ENCODE measurements at places on chromosomes 7 and 10.

GRCh38 chr7:157637216-157637949 lies 300.6 kb downstream of the DNAJB6 start:
- no peak for DNase-seq

DNA sequence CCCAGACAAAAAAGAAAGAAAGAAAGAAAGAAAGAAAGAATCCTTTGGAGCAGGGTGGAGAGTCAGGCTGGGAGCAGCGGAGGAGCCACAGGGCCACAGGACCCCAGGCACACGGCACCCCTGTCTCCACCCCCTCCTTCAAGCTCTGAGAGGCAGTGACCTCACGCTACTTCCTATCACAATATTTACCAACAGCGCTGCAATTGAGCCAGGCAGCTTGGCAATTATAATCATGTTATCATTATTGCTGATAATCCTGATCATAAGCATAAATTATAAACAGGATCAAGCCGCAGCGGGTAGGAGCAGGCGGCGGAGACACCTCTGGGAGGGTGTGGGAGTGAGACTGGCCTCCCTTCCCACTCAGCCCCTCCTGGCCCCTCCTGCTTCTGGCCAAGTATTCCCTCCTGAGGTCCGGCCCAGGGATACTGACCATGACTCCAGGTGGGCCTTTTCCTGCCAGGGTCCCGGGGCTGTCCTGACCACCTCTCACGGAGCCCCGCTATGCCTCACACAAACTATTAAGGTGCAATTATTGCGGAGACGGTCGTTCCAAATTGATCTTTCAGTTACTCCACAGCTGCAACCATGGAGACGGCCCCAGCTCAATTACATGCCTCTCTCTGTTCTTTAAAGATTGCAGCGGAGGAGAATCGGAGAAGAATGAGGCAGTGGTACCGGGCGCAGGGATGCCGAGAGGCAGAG lies 10.0 kb upstream of the GTF2IRD1 start:
- no peak for DNase-seq

DNA sequence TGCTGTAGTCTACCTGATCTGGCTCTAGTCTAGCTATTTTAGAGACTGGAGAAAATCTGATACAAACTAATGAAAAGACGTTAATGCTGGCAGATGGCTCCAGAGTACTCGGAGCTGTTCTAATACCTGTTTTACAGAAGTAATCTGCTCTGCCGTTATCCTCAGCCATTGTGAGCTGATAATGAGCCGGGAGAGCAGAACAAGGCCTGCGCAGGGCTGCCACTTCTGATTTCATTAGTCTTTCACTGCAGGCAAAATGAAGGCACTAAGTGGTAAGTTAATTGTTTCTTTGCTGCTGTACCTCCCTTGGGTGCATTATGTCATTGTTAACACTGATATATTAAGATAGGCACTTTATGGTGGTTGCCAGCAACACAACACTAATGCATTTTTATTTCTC lies 456.4 kb upstream of the PFKP start:
- no peak for DNase-seq

- no peak for DNase-seq
Measured at GRCh38 chr7:126370038-126370668, 882.6 kb downstream of the GRM8 start.

DNA sequence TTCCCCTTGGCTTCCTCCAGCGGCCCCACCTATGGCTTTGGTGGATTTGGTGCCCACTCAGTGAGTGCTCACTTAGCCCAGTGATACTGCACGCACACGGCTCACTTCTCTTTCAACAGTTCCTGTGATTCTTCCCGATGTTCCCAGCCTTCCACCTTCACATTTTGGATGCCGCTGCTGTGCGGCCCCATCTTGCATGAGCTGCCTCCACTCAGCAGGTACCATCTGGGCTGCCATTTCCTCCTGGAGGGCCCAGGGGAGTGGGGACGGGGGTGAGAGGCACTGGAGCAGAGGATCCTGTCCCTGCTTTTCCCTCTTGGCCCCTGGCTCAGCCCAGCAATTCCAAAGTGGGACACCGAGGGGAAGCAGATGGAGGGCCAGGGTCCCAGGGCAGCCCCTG lies 323.3 kb upstream of the ZNF32 start:
- DNase-seq: no peak

- DNase-seq: no peak
Measured at GRCh38 chr10:113754768-113755167, 3.3 kb downstream of the PLEKHS1 start.

DNA sequence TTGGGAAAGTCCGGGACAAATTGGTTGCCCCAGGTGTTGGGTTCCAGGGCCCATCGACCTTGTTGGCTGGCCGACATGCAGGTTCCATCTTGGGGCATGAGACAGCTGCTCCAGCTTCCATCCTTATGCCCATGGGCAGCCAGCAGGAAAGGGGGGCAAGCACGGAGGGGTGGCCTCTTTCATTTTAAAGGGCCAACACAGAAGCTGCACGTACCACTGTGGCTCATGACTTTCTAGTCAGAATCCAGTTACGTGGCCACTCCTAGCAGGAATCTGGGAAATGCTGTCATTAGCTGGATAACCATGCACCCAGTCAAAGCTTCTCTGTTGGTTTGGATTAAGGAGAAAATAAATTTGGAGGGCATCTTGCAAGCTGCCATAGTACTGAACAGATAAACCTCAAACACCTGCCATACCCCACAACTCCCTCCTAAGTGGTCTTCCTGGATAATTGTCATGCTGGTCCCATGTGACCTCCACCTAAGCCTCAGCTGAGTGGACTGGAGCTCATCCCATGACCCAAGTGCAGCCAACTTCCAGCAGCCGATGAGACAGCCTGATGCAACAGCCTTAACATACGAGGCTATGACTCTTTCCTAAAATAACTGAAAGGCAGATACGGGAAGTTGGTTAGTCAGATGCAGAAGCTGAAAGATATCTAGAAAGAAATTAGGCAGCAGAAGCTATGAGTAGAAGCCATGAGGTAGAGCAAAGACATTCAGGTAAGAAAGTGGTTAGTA lies 21.4 kb upstream of the GSDME start:
- peak; percentile 59 for DNase-seq

DNA sequence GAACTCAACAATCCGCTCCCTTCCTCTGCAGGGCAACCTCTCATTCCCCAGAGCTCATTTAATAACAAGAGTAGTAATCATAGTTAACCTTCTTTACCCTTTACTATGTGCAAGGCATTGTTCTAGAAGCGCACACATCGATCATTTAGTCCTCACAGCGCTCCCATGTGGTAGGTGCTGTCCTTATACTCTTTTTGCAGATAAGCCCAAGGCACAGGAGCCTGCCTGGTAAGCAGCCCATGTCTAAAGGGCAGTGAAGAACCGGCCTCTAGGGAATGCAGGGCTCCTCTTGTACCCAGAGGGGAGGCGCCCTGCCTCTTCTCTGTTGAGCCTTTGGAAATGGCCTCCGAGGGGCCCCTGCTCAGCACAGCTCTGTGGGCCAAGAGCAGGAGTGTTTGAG lies 14.3 kb downstream of the CHST3 start:
- DNase-seq: no peak

DNA sequence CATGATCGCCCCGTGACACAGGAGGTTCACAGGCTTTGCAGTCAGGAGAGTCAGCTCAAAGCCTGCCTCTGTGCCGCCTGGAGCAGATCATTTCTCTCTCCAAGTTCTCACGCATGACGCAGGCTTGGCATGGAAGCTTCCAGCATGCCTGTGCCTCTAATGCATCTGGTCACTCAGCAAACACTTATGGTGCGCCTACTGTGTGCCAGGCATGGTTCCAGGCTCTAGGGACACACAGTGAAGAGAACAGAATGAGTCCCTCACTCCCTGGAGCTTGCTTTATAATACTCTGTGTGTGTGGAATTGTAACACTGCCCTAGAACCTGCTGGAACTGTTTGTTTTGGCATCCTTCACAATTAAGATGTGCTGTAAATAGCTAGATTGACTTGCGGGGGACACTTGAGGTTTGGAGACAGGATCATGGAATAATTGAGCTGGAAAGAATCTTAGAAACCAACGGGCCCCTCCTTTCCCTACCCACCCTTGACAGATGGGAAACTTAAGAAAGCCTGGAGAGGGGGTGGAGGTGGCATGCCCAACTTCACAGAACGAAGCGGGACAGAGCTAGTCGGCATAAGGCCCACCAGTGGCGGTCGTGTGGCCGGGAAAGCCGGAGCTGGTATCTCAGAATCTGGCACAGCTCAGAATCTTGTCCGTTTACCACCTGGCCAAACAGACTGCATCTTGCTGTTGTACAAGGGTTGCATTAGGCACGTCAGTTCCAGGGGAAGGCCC lies 4.6 kb upstream of the MYH16 start:
- DNase-seq: no peak

- DNase-seq: peak; percentile 36
Measured at GRCh38 chr7:107742678-107743566, 1.0 kb upstream of the CBLL1 start.

- no peak for DNase-seq
Measured at GRCh38 chr7:20839987-20840386, 53.3 kb upstream of the SP8 start.

GRCh38 chr7:106568680-106569499 lies 92.1 kb downstream of the CCDC71L start:
- DNase-seq: no peak

DNA sequence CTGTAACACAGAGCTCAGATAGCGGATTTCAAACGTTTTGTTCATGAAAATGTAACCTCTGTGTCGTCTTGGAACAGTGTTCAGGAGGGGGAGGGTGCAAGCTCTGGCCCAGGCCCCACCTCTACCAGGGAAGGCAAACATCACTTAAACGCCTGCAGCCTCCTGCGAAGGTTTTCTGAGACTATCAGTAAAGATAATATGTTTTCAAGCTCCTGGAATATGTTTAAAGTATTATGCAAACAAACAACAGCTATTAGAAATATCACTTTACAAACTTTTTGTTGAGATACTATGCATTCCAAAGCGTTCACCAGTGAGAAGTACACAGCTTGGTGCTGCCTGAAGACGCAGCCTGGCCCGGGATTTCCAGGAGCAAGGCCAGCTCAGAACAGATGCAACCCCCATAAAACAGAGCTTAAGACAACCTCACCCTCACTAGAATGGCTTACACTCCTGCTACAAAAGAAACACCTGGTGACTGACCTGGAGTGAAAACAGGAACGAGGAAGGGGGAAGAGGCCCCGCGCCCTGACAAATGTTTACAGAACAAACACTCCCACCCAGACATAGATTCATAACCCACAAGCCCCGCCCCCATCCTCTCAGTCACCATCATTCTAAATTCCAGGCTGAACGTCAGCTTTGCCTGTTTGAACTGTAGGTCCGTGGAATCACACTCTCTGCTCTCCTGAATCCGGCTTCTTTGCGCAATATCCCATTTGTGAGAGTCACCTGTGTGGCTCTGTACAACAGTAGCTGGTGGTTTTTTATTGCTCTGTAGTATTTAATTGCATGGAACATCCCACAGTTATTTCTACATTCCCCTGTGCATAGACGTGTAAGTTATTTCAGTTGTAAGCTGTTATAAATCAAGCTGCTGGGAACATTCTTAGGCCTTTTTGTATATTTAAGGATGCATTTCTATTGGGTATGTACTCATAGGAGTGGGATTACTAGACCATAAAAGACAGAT lies 155.0 kb downstream of the PTPRN2 start:
- no peak for DNase-seq

DNA sequence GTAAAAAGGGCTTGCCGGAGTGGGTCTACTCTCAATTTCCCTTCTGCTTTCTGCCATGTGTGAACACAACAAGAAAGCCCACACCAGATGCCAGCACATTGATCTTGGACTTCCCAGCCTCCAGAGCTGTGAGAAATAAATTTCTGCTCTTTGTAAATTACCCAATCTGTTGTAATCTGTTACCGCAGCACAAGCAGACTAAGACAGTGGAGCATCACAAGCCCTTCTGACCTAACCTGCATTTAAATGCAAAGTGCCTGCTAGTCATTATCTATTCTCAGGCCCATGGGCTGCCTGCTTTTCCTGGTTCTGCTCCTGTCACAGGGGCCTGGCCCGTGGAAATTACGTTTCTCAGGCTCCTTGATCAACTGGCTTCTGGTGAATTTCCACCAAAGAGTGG lies 199.3 kb upstream of the AUTS2 start:
- DNase-seq: no peak

DNA sequence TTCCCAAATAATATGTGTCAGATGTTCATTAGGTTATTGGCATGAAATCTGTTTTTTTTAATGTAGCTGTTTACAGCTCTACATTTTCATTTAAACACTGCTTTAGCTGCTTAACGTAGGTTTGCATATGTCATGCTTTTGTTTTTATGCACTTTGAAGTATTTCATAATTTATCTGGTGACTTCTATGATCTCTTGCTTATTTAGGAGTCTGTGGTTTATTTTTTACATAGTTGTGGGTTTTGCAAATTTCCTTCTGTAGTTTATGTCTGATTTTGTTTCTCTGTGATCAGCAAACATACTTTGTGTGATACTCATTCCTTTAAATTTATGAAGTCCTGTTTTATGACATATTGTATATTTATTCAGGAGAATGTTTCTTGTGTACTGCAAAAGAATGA lies 606.5 kb upstream of the PFKP start:
- DNase-seq: no peak

- DNase-seq: no peak
Measured at GRCh38 chr10:42475168-42476098, 162.9 kb downstream of the ZNF33B start.

DNA sequence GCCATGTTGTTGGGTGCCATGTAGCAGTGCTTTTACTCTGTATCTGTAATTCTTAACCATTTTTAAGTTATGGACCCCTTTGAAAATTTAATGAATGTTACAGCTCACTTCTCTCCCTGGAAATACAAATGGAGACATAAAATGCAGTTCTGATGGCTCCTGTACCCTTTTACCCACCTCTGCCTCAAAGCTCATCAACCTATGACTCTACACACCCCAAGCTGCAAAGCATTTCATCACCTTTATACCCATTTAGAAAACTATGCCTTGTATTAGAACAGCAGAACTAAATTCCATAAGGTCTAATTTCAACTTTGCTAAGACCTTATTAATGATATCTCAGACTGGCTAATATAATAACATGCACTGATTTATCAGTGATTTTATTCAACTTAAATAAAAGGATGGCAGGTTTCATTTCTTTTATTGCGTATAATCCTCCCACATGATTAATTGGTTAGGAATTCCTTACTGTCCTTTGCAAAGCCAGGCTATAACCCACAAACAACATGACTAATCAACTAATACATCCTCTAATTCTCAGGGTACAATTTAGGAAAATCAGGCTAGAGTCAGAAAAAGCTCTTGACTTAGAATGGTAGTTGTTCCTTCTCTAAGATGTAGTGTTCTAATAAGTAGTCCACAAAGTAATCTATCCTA lies 68.1 kb downstream of the CPEB3 start:
- DNase-seq: no peak

DNA sequence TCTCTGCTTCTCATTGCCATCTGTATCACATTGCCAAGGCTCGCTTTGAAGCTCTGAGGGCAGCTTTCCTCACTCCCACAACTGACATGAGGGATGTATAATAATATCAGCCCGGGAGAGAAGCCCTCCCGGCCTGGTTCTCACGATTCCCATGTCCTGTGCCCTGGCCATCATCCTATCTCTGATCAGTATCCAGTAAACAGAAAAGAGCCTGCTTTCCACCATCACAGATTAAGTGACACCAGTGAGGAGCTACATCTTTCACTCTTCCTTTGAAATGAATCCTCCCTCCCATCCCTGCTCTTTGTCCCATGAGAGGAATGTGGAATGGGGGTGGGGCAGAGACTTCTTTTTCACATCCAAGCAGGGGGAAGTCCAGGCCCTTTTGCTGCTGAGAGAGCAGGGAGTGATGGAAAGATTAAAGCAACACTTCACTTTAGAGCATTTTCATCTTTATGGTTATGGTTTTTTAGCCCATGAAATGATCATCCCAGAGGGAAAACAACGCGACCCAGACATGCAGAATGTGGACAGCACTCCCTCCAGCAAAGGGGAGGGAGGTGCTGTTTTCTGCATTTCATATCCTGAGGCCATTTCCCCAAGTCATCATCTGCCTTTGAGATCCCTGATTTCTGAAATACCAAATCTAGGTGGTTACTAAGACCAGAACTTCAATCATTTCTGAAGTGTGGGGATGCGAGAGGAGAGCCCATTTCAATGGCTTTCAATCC lies 84.6 kb upstream of the LYZL1 start:
- DNase-seq: no peak

Measured in T-helper 1 cell (primary cell).